ENCODE measurements at places on chromosomes 6 and 20.

GRCh38 chr6:122758927-122759334 is 20.6 kb upstream of the FABP7 start:
- DNase-seq, result no peak

GRCh38 chr6:34457382-34457741 is 8.5 kb upstream of the PACSIN1 start:
- no peak for DNase-seq

- DNase-seq, result no peak
Measured at GRCh38 chr6:11706171-11706570, 72.4 kb downstream of the ADTRP start.

DNA sequence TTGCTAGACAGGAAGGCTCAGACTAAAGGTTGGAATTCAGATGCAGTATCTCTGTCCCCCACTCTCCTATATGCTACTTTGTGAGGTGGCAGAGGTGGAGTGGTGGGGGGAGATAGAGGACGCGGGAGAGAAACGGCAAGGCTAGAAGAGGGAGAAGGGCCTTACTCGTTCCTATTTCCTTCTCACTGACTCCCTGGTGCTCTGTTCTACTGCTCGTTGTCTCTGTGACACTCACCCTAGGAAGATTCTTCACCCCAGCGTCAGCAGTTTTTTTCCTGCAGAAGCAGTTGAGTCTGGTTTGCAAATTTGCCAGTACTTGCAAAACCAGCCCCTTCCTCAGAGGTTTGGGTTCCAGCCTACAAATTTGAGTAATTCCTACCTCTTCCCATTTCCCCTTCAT is 801.1 kb upstream of the SLC35B3 start:
- no peak for DNase-seq

DNA sequence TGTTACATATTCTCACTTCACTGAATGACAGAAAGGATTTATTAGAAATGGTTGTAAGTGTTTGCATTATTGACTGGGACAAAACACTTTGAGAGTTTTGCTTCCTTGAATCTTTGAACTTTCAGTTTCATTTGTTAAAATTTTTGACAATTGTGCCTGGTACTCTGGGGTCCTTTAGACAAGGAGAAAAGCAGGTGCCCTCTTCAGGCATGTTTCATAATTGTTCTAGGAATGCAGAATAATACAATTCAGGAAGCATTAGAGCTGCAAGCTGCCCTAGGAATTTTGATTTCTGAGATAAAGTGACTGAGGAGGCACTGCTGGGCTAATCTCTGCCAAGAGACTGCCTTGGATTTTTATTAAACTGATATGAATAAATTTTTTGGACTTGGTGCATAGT is 49.7 kb downstream of the TOP1 start:
- no peak for DNase-seq

GRCh38 chr20:43955062-43955749 is 40.6 kb downstream of the TOX2 start:
- no peak for DNase-seq

DNA sequence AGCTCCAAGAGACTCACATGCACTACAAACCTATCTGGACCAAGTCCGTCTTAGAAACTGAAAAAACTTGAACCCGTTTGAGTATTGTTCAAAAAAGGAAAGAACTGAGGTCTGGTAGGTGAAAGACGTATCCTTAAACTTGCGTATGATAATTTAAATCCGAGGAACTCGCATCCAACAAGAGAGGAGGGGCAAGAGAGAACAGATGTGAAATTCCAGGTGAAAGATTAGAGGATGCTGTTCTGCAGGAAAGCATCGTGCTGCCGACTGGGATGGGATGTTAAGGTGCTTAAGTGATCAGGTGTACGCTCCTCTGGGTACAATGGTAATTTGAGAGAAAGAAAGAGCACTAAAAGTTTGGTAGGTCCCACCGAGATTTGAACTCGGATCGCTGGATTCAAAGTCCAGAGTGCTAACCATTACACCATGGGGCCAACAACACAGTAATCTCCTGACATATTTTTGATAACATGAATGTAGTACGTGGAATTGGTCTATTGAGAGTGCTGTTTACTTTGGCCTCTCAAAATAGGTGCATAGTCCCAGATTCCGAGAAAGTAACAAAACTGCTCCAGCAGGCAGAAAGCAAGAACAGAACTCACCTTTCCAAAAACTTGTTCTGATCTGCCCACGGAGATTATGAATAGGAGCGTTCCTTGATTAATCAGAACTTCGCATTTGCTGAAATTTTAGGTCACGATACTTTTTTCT is 53.5 kb upstream of the BTN3A2 start:
- peak; percentile 86 for DNase-seq

All from NCI-H510A treated with DMSO at 0.1 percent for 48 hours (cell line).